Urothelium cell line (cell line): ENCODE measurements at places on chromosomes 11 and 22.
A peak's percentile ranks its signal among the peaks of the same experiment; 100 is the strongest.

DNA sequence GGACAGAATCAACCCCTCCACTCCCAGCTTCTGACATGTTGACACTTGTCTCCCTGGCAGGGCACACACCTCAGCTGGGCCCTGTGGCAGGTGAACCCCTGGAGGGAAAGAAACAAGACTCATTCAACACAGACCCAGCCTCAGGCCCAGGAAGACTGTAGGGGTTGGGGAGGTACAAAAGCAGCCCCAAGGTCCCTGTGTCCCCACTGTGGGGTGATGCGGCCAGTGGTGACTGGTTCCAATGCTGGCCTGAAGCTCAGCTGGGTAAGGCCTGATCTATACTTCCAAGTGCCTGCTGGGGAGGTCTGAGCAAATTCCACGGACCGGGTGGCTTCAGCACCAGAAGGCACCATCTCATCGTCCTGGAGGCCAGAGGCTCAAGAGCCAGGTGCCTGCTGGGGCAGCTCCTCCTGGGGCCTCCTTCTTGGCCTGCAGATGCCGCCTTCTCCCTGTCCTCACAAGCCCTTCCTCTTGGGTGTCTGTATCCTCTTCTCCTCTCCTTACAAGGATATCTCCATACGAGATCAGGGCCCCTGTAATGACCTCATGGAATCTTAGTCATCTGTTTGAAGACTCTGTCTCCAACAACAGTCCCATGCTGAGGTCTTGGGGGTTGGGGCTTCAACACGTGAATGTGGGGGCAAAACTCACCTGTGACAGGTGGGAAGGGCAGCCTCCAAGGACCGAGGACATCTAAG lies 1492.1 kb downstream of the BRD1 start:
- no peak for DNase-seq

DNA sequence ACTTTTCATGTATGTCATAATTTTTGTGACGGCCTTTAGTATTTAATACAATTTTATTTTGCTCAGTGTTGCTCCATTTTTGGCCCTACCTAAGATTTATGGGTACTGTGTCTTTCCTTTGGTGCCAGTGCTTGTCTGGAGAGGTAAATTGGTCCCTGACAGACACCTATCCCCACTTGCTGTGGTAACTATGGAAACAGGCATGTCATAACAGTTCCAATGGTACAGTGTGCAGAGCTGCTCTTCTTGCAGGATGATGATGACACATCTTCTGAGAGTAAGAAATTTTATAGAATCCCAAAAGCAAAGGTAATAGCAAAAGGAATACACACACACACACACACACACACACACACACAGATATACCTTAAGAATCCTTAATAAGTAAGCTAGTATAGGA lies 118.5 kb downstream of the ELP4 start:
- DNase-seq = no peak

DNA sequence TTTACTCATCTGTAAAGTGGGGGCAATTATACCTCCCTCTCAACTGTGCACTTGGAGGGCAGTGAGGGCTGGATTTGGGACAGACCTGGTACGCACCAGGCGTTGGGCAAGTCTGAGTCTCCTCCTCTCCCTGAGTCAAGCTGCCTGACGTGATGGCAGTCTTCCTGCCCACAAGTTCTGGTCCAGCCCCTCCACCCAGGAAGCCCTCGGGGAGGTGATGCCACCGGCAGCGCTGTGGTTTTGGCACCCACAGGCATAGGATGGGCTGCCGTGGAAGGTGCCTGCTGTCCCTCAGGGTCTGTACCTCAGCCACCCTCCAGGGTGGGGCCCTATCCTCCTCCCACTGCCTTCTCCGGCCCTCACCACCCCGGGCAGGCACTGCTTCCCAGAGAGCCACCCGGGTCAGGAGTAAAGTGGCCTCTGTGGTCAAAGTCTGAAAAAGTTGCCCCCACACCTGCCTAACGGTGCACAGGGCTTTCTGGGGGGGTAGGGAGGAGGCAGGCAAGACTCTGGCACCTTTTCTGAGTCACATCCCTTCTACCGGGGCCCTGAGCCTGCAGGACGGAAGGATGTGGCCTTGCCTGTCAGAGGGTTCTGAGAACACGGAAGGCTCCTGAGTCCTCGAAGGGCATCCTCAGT lies 6.5 kb upstream of the APOBEC3H start:
- peak; percentile 62 for DNase-seq

GRCh38 chr22:46843821-46844255 lies 81.4 kb downstream of the TBC1D22A start:
- no peak for DNase-seq

GRCh38 chr11:114163830-114164401 lies 104.4 kb downstream of the ZBTB16 start:
- DNase-seq = no peak
